ENCODE measurements at places on chromosomes 6 and 20. TPM values are rescaled to one million over a fixed set of nuclear protein-coding genes. Genes with fewer than 3 reads are reported as not detected.

Gene ID4
- total RNA-seq, result 44.0 TPM

Gene DNAH8
- total RNA-seq, result not detected

Gene SLC44A4
- not detected for total RNA-seq

Gene TPD52L1
- total RNA-seq, result 27.9 TPM

Gene MAS1
- total RNA-seq, result not detected

Gene HTR1B
- total RNA-seq, result not detected

Gene SOX18
- total RNA-seq, result 39.4 TPM

Gene RPRD1B
- 78.6 TPM for total RNA-seq

Gene BCAS4
- total RNA-seq, result 3.3 TPM

Gene ITPA
- 25.7 TPM for total RNA-seq

Gene CAGE1
- total RNA-seq, result not detected

Gene C6orf132
- 1.5 TPM for total RNA-seq

Gene SUMO4
- 0.63 TPM for total RNA-seq

Data from left cardiac atrium (tissue), 4 donors.